ENCODE measurements at places on chromosomes 13 and 19.

DNA sequence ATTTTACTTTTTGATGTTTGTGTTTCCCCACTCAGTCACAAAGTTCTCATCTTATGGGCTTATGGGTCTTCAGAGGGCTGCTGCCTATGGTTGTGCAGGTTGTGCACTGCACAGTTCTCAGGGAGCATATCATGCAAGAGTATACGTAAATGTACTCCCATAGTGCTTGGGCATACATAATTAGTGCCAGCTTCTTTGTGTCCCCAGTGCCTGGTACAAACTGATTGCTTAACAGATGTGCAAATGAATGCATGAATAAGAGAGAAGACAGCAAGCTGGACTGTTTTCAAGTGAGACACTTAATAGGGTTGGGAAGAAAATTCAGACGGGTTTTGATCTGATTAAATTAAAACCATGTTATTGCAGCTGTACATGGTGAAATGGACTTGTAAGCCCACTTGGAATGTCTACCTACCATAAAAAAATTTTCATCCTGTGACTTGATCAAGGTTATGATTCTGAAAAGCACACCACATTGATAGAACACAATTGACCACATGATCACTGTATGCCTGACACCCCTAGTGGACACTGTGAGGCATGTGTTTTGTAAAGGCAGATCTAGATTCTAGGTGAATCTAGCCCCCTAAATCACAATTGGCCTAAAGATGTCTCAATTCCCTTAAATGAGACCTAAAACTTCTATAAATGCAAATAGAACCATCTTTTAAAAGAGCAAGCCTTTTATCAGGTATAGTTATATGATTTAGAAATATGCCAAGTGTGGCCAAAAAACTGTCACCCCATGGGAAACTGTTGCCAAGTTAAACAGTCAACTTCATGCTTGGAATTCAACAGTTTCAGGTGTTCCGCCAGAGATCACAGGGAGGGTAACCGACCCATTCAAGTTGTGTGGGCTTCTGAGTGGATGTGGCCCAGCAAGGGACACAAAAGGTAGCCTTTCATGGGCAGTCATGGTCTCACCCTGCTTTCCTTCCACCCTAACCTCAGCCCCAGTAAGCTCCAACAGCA, 27.9 kb downstream of the FAM124A start:
- no peak for ATAC-seq

DNA sequence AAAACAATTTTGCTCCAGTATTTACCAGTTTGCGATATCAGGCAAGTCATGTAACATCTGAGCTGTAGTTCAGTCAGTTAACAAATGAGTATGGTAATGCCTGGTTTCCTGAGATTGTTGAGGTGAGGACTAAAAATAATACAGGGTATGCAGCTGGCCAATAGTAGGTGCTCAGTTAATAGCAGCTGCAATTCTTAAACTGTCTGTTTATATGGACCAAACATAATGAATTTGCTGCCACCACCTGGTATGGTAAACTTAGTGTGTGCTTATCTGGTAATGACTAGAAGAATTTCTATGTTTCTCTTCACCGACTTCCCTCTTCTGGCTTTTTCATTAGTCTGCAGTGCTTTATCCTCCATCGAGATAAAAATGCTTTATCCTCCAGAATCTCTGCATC, 9.1 kb downstream of the ZMYM2 start:
- peak; percentile 20 for ATAC-seq

DNA sequence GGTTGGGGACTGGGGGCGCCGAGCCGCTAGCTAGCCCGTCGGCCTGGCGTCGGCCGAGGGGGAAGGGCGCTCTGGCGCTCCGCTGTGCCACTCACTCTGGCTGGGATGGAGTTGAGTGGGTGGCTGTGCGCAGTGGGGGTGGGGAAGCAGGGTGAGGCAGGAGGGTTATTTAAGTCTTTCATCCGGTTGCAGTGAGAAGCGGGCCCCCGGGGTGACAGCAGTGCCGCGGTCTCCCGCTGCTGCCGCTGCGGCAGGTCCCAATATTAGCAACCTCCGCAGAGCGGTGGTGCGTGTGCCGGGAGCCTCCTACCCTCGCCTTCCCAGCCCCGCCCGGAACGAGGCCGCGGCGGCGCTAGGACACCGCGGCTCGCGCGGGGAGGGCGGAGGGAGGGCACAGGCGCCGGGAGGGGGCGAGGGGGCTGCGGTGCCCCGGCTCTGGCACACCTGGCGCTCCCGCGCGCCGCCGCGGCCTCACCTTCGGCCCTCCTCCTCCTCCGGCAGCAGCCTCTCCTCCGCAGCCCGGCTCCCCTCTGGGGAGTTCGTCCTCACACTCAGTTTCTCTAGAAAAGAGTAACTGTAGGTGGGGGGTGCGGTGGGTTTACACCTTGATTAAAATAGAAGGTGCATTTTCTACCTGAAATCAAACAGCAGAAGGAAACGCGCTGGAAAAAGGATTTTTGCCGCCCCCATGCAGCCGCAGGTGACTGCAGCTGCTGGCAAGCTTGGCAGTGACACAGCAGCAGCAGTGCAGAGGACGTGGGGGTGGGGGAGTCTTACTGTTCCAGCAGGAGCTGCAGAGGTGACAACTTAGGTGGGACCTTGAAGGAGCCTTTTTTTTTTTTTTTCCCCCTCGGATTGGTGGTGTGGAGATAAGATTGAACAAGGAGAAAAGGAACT, 4.5 kb downstream of the FGF9 start:
- ATAC-seq, result no peak

DNA sequence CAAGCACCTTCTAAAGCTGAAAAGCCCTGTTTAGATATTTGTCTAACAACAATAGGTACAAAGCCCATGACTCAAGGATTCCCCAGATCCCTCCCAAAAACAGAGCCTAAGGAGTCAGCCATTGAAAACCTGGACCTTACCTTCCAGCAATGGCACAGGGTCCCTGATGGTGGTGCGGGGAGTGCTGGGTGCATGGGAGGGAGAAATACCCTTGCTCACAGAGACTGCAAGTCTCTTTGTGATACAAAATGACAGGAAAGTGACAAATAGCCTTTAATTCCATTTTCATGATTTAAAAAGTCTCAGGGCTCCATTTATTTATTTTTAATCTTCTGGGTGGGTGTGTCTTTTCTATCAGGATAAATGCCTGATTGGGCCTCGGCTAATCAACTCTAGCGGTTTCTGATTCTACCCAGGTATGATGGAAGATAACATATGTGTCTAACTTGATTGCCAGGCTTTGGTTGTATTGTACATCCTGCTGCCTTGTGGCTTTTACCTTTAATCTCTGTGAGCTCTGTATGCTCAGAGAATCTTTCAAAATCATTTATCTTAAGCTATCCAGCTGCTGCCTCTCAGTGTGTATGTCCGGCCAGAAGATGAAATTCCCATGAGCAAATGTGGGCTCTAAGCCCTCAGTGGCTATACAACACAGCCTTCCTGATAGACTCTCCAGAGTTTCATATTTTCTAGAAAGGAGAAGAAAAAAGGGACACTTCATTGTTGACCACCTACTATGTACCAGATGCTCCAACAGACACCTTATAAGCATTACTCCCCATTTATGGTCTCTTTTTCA, 54.6 kb upstream of the FAM124A start:
- no peak for ATAC-seq

GRCh38 chr13:102589301-102589822, 7.4 kb upstream of the TPP2 start:
- no peak for ATAC-seq

DNA sequence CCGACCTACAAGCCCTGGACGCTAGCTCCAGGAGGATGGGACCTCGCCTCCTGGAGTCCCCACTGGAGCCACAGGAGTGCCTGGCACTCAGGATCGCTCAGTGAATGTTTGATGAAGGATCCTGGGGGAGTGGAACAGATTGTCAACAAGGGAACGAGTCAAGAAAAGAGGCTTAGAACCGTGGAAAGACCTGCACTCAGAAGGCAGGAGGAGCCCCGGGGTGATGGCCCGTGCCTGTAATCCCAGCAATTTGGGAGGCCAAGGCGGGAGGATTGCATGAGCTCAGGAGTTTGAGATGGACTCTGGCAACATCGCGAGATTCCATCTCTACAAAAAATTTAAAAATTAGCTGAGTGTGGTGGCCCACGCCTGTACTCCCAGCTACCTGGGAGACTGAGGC, 38.9 kb downstream of the ATP12A start:
- no peak for ATAC-seq

DNA sequence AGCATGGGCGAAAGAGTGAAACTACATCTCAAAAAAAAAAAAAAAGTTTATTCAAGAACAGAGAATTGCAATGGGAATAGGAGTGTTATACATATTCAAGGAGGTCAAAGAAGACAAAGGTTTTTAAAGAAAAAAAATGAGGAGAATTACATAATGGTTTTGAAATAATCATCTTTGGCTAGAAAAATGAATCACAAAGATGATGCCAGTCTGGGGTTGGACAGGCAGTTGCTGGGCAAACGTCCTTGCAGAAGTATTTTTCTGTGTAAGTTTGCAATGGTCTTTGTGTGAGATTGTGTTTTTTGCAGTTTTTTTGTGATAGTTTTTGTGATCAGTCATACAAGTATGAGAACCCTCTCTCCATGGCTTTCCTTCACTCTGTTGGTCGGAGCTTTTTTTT, 23.7 kb downstream of the LYPD3 start:
- no peak for ATAC-seq

GRCh38 chr19:57583104-57583520, 833 bp upstream of the ZIK1 start:
- no peak for ATAC-seq

- ATAC-seq, result no peak
Measured at GRCh38 chr13:49539313-49539712, 43.6 kb downstream of the PHF11 start.

- ATAC-seq, result no peak
Measured at GRCh38 chr13:111897178-111897845, 169.6 kb upstream of the SOX1 start.

All from stimulated activated memory B cell treated with anti-CD40 and anti-IgM and Interleukin-4, amounts not matched to agents 10 μg/mL and 1 μg/mL and 100 μg/mL, for 72 hours (primary cell).